ENCODE measurements at places on chromosomes 6 and 20.

DNA sequence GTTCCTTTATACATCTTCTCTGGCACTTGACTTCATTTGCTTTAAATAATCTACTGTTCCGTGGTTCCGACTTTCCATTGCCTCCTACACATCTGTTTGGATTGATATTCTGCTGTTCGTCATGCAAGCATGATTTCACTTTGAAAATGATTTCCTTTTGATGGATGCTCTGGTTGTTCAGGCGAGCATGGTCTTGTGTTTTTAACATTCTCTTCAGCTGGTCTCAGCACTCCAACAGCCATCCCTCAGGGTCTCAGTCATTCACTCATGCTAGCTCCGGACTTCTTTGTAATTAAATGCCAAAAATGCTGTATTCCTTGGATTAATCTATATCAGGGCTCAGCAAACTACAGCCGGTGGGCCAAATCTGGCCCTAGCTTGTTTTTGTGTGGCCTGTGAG is 27.2 kb upstream of the SPACA1 start:
- DNase-seq = no peak

DNA sequence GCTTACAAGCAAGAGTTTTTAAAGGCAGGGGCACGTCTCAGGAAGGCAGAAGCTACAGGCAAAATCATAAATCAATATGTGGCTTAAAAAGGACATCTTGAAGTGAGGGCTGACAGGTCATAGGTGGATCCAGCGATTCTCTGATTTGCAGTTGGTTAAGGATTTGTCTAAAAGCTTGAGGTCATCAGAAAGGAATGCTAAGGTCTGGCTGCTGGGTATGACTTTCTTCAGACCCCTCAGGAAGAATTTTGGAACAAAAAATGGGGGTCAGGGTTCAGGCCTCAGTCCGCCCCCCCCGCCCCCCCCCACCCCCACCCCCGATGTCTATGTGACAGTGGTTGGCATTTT is 261.9 kb downstream of the CDH4 start:
- DNase-seq = no peak

- no peak for DNase-seq
These were observed 52.7 kb downstream of the LYRM4 start for GRCh38 chr6:5208057-5208456.

DNA sequence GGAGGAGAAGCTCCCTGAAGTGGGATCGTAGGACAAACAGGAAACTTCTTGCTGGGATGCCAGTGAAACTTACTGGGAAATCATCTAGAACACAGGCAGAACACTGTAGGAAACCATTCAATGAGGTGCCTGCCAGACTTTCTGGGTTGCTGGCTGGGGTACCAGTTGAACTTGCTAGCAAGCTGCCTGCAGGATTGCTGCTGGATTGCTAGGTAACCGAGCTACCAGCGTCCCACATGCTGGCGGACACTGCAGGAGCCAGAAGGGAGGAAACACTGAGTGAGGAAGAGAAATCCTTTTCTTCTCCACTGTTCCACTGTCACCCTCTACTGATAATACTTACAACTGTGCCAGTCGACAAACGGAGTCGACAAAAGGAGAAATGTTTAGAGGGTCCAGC is 91.3 kb upstream of the SLC35B3 start:
- DNase-seq = no peak

GRCh38 chr6:15817100-15817499 is 154.3 kb upstream of the DTNBP1 start:
- no peak for DNase-seq

DNA sequence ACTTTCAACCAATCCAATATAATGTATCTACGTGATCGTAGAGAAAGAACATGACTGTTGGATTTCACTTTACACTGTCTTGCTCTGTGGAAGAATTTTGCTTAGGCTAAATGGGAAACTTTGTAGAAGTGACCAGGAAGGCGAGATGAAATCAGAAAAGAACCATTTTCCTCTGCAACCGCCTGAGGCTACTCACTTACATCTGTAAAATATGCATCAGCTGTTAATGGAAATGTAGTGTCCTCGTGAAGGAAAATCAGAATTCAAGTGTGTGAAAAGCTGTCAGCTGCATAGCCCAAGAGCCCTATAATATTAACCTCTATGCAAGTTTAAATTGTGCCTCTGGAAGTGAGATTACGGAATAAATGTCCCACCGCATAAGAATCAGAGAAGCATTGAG is 277.9 kb downstream of the C6orf118 start:
- DNase-seq = no peak

DNA sequence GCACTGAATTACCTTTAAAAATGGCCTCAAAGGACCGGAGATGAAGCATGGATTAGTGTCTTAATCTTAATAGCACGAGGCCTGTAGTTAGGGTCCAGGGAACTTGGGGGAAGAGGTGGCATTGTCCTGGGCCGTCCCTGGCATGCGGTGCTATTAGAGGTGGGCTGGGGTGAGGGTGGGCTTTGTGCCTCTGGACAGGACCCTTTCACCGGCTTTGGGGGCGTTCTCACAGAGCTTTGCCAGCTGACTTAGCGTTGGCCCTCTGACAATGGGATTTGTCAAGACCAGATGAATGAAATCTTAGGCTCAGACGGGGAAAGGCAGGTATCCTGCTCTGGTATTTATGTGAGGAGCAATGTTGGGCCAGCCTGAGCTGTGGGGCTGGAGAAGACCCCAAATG is 59.6 kb downstream of the ERMARD start:
- DNase-seq = no peak

GRCh38 chr6:124203812-124204167 is 400.1 kb downstream of the NKAIN2 start:
- no peak for DNase-seq

DNA sequence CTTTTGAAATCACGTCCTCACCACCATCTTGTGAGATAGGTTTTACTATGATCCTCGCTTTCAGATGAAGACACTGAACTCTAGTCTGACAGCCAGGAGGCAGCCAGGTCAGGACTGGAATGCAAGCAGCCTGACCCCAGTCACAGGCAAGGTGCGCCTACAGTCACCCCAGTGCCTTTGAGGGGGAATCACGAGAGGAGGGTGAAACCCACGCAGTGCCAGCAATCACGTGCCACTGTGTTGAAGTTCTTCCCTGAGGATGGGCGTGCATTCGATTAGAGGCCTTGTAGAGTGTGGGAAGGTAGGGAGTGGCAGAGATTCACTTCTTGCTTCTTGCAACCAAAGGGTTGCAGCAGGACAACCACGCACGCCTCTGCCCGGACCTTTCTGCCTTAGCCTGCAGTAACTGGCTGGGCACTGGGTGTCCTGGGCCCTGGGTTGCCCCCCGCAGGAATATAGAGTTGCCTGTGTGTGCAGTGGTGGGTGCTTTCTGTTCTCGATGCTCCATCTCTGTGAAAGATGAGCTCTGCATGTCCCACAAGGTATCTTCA is 33.7 kb upstream of the IRF4 start:
- no peak for DNase-seq

- DNase-seq = no peak
These were observed 318.9 kb downstream of the HDGFL1 start for GRCh38 chr6:22888163-22888752.

- no peak for DNase-seq
These were observed 403.8 kb downstream of the ADGRB3 start for GRCh38 chr6:69038841-69039240.

DNA sequence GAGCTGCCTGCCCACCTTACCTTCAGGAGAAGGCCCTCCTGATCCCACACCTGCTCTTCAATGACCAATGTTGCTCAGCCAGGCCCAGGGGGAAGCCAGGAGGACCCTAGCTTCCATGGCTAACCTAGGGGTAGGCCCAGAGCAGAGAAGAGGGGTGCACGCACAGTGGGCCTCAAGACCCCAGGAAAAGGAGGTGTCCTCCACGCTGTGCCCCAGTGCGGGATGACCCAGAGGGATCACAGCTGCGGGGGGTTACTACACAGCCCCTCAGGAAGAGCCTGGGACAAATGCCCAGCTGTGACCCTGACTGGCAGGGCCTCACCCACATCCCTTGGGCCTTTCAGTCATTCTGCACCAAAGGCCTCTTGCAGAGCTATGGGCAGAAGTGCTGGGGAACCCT is 31.6 kb upstream of the APMAP start:
- no peak for DNase-seq

All from activated CD4-positive, alpha-beta T cell treated with anti-CD3 and anti-CD28 coated beads for 24 hours (primary cell).